Stimulated activated CD8-positive, alpha-beta memory T cell treated with anti-CD3 and anti-CD28 coated beads, Interleukin-12 subunit alpha, Interleukin-12 subunit beta, amount 100 ng/mL, for 1 hour (primary cell): ENCODE measurements at places on chromosomes 4 and X.
A peak's percentile ranks its signal among the peaks of the same experiment; 100 is the strongest.

DNA sequence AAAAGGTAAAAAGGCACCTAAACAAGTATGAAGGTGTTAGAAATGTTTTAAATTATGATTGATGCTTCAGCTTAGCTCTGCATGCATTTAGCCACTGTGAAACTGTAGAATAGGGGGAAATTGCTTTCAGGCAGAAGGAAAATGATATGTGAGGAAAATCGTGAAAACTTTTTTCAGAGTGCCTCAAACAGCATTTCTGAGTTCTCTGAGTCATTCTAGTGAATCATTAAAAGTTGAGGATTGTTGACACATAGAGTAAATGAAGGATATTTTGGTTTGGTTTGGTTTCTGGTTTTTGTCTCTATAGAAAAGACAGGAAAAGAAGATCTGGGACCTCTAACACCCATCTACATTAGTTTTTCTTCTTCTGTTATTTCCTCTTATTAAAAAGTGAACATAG, 332.5 kb upstream of the TRAM1L1 start:
- DNase-seq = no peak

- DNase-seq = peak; percentile 58
Measured at GRCh38 chrX:9312922-9313867, 151.7 kb upstream of the TBL1X start.

DNA sequence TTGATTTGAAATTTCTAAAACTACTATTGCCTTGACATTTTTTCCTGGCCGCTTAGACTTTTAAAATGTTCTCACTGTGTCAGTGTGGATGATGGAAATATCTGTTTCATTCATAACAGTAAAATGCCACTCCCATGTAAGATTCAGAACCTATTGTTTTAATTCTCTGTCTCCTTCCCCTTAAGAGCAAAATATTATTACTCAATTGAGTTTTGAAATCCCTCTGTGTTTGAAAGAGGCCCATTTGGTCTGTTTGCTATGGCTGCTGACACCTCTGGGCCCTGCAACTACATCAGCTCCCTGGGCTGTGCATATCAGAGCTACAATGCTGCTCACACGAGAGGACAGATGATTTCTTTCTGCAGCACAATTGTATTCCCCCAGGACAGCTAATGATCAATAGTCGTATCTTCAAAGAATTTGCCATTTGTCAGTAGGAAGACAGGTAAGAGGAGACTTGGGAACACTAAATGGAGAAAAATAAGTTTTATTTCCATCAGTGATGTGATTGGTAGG, 388.0 kb upstream of the GALNT7 start:
- no peak for DNase-seq

DNA sequence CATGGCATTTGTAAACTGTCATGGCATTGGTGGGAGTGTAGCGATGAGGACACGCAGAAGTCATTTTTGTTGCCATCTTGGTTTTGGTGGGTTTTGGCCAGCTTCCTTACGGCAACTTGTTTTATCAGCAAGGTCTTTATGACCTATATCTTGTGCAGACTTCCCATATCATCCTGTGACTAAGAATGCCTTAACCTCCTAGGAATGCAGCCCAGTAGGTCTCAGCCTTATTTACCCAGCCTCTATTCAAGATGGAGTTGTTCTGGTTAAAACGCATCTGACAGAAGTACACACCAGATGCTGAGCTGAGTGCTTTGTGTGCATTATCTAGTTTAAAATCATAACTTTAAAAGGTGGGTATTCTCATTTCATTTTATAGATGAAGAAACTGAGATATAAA, 268.8 kb upstream of the GALNT7 start:
- no peak for DNase-seq
